ENCODE measurements at places on chromosomes 5 and 9. TPM values are rescaled to one million over a fixed set of nuclear protein-coding genes. Genes with fewer than 3 reads are reported as not detected.

DNA sequence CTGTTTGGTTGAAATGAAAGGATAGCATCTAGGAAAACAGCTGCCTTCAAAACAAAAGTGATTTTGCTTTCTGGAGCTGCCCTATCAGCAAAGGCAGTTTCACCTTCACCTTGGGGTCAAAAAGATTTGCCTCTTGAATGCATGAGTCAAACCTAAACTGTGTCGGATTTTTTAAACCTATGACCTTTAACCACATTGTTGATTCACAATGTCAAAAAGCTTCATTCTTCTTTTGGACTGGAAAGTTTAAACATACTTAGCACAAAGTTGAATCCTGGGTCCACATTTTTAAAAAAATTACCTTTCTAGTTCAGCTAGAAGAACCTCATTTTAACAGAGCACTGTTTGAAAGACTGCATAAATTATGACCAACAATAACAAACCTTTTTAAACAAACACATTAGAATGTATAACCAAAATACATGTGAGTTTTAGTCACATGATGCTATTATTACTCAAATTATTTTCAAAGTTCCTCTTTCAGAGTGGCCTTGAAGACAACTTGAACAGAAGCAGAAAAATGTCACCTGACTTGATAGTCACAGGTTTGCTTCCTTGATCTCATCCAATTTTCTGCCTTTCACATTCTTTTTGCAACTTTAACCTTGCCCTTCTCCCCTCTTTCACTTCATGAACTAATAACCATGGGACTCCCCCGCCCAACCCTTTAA, 109.7 kb upstream of the LHFPL2 start:
- DNase-seq, result no peak

DNA sequence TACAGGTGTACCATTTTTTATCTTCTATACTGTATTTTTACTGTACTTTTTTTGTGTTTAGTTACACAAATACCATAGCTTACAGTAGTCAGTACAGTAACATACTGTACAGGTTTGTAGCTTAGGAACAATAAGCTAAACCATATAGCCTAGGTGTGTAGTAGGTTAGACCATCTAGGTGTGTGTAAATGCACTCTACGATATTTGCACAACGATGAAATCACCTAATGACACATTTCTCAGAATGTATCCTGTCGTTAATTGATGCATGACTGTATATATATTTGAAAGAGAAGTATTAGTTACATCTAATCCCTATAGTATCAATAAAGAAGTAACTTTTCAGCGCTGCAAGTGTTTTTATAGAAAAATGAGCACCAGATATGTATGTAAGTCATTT, 138.8 kb downstream of the TRPM6 start:
- DNase-seq, result no peak

GRCh38 chr9:107989544-107989943, 500.0 kb upstream of the KLF4 start:
- DNase-seq, result no peak

DNA sequence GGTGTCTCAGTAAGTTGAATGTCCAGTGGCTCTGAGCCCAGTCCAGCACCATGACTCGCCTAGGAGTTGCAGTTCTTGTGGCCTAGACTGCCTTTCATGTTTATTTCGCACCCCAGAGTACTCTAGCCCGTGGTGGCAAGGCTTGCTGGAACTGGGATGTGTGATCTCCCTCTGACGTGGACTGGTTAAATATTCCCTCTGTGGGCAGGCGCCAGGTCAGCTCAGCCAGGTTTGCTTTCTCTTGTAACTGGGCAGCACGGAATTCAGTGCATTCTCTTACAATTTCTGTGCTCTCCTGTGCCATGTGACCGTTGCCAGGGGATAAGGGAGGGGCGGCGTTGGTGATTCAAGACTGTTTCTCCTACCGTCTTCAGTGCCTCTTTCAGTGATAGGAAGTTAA, 270.8 kb downstream of the KDM4C start:
- no peak for DNase-seq

DNA sequence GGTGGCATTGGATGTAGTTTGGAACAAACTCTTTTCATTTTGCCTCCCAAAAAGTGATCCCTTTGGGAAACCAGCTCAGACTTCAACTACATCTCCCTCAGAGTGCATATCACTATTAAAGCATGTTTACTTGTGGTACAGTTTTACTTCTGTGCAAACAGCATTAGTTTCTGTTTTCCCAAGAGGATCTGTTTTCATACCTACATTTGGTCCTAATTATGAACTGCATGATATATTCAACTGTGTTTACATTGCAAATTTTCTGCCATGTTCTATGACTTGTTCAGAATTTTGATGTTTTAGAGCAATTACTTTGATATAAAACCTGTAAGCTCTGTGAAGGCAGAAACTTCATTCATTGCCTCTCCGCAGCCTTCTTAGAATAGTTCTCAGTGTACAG, 681.5 kb upstream of the ACO1 start:
- no peak for DNase-seq

Gene NRG2
- total RNA-seq, result not detected

GRCh38 chr5:109709225-109709624, 19.5 kb downstream of the MAN2A1 start:
- no peak for DNase-seq

Gene TXNDC8
- total RNA-seq, result not detected

Gene TMEM232
- total RNA-seq, result 0.25 TPM

Gene NR4A3
- total RNA-seq, result 19.2 TPM

GRCh38 chr5:36944607-36945225, 68.1 kb downstream of the NIPBL start:
- DNase-seq, result no peak

DNA sequence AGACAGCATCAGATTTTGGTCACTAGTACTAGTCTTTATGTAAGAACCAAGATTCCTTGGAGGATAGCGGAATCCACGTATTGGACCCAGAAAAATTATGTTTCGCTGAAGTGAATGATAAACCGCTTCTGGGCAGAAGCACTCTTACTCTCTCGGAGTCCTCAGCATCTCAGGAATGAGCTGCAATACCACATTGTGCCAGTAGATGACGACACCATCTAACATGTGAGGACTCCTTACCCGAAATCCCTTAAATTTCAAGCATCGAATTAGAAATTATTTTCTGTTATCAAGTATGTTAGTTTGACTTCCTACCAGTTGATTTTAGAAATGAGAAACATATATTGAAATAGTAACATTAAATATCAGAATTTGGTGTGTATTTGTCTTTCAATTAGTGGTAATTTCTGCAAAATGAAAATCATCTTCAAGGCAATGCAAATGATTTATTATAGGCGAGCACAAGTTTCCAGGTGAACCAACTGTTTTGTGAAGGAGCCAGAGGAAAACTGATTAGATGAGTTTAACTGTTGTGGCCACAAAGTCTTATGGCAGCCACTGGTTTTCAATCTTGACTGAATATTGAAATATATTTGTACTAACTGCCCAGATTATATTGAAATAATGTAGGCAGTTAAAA, 66.0 kb upstream of the CAMK4 start:
- DNase-seq, result peak; percentile 87

DNA sequence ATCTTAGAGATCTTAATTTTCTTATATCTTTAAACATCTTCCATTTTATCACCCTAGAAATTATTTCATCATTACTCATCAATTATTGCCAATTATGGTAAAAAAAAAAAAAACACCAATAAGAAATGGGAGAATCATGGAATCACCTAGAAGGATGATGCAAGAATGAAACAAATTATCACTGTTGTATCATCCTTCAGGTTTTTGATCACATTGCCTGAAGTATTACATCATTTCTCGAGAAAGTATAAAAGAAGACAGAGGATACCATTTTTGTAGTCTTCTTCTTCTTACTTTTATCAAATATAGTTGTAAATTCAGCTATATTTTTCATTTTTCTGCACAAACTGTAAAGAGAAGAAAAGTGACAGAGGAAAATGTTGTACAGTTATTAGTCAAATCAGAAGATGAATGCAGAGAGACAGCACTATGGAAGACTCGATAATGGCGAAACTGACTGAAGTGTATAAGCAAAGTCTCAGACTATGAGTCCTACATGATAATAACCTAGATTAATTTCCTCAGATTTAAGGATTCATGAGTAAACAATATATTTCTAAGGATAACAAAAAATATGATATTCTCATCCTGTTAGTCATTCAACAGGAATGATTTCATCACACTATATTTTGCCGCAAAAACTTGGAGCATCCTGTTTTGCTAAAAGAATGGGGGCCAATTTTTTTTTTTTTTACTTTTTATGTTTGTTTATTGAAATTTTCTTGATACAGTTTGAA, 5.9 kb upstream of the STC2 start:
- no peak for DNase-seq

- DNase-seq, result no peak
Observed at GRCh38 chr9:95752129-95752731, 123.3 kb upstream of the ERCC6L2 start.

- no peak for DNase-seq
Observed at GRCh38 chr9:96554326-96554725, 65.3 kb downstream of the CDC14B start.

- DNase-seq, result no peak
Observed at GRCh38 chr5:25119650-25120049, 474.9 kb upstream of the CDH10 start.

- no peak for DNase-seq
Observed at GRCh38 chr9:3397766-3398165, 128.0 kb downstream of the RFX3 start.

- DNase-seq, result no peak
Observed at GRCh38 chr5:103589357-103589756, 26.8 kb upstream of the NUDT12 start.

Gene ARID3C
- 1.6 TPM for total RNA-seq

GRCh38 chr5:2524620-2525019, 226.9 kb downstream of the IRX2 start:
- no peak for DNase-seq

DNA sequence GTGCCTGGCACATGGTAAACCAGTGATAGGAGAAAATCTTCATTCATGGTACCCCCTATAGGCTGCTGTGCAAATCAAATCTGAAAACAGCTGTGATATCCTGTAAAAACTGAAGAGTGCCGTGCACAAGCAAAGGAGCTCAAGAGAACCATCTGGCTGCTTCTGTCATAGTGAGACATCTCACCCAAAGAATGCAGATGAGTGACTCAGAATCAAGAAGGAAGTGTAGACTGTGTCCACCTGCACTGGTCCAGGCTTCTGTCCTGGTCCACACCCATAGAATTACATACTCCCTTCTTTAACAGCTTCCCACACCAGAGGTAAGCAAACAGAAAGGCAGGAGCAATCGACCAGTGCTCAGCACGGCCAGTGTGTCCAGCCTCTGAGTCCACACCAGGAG, 195.9 kb downstream of the ASTN2 start:
- no peak for DNase-seq

Gene FOXD4L4
- total RNA-seq, result 0.25 TPM

Gene SPINK5
- total RNA-seq, result not detected

GRCh38 chr5:9347541-9348295, 198.2 kb downstream of the SEMA5A start:
- no peak for DNase-seq

- no peak for DNase-seq
Observed at GRCh38 chr5:148846930-148847329, 20.5 kb downstream of the ADRB2 start.

DNA sequence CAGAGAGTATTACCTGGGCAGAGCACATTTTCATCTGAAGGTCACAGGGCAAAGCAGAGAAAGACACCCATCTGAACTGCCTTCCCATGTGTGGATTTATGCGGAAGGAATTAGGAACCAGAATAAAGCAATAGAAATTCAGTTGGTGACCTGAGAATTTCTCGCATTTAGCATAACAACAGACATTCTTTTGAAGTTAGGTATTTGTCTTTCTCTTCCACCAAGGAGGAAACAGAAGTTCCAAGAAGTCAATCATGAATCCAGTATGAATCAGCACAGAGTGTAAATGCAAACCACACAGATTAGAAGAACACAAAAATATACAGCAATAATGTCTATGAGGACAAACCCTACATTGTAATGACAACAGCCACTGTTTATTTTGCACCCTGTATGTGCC, 515.2 kb upstream of the BRINP1 start:
- no peak for DNase-seq

Gene TPPP
- total RNA-seq, result 0.14 TPM

DNA sequence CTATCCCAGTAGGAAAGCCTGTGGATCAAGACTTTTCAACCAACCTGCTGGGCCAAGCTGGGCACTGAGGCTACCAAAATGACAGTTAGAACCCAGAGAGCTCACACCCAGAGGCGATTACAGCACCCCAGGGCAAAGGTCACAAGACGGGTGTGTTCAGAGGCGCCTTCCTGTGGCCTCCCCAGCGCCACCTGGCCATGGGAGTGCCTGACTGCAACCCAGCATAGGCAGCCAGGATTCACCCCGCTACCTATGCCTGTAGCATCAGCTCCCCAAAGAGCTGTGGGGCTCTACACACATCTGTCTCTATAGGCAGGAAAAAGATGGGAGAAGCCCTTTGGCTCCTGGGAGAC, 33.5 kb downstream of the PDGFRB start:
- DNase-seq, result peak; percentile 39

GRCh38 chr5:174837919-174838902, 113.8 kb downstream of the MSX2 start:
- no peak for DNase-seq

DNA sequence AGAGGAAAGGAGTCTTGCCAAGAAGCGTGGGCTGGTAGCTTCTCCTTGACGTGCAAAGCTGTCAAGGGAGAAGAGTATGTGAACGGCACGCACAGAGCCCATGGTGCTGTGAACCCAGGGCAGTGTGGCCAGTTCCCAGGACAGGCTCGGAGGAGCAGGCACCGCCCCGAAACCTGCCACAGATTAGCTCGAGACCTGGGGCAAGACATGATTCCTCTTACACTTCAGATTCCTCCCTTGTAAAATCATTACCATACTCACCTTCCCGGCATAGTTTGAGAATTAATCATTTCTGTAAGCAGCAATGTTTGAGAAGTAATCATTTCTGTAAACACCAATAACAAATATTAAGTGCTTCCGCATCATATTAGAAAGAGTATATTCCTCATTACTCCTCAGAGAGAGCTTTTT, 19.9 kb downstream of the GOLM1 start:
- no peak for DNase-seq

Gene SPINK1
- not detected for total RNA-seq

- no peak for DNase-seq
Observed at GRCh38 chr5:73770172-73771025, 144.4 kb downstream of the ARHGEF28 start.

Gene WNK2
- total RNA-seq, result 2.6 TPM

DNA sequence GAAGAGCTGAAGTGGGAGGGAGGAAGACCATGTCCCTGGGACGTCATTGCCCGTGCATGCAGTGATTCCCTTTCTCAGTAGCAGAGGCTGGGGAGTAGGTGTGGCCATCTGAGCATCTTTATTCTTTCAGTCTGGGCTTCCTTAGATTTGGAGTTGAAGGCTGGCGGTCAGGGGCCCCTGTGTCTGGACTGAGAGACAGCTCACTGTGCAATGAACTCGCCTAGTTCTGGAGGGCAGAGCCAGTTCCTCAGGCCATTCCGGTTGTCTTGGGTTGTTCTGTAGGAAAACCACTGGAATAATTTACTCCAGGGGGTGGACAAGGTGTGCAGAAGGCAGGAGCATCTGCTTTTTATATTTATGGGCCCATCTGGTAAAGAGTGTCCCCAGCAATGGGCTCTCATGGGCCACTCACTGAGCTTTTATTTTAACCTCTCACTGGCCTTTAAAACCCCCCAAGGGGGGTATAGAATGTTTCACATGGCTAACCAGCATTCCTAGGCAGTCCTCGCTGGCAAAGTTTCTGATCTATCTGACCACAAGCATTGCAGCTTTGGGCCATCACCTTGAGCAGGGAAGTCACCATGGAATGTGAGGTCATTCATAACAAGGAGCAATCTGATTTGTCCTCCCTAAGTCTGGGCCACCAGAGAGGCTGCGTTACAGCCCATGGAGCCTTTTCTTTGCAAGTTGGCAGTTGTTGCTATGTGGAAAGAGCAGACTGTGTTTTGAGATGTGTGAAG, 9.2 kb downstream of the STC2 start:
- peak; percentile 43 for DNase-seq

GRCh38 chr5:98768160-98768959, 5.1 kb upstream of the RGMB start:
- DNase-seq, result peak; percentile 57

Gene CER1
- not detected for total RNA-seq
